ENCODE measurements at places on chromosomes 12 and 14. TPM values are rescaled to one million over a fixed set of nuclear protein-coding genes. Genes with fewer than 3 reads are reported as not detected.

Gene SYNDIG1L
- total RNA-seq, result not detected

Gene DDX11
- 17.7 TPM for total RNA-seq

Gene TWF1
- total RNA-seq, result 164 TPM

Gene MYH6
- total RNA-seq, result not detected

Gene PLCZ1
- not detected for total RNA-seq

DNA sequence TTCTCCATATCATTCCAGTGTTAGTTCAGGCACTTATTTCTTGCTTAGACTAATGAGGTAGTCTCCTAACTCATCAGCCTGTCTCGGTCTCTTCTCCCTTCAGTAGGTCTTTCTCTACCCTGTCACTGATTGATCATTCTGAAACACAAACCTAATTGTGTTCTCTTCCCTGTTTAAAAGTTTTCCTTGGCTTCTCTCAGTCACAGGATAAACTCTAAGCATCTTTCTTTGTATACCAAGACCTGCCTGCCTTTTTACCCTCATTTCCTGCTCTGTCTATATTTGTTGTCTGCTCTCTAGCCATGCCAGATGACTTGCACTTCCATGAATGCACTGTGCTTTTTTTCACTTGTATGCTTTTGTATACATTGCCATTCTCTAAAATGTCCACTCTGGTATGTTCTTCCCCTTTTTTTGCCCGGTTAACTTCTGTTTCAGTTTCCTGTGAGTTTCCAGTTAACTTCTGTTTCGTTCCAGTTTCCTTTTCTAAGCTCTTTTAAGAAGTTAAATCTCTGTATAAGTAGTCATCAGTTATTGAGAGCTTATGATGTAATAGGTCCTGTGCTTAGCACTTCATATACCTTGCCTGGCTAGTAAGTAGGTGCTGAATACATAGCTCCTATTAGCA, 12.8 kb downstream of the DIP2B start:
- peak; percentile 92 for ATAC-seq

- no peak for ATAC-seq
These were observed 19.6 kb downstream of the IFNG start for GRCh38 chr12:68139941-68140340.

DNA sequence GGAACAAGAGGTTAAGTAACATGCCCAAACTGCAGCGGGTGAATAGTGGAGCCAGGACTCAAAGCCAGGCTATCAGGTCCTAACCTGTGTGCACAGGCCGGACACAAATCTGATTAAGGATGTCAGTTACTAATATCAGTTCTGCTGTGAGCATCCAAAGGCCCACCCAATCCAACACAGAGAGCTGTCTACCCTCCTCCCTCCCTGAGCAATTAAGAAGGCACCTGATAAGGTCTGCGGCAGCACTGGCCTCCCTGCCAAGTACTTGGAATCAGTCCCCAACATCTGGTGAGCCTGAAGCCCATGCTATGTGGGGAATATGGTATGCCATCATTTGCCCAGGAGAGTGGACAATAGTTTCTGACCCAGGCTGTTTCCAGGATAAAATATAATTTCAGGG, 3.9 kb downstream of the HEBP1 start:
- ATAC-seq, result no peak

GRCh38 chr14:106493962-106494823, 967.8 kb downstream of the TMEM121 start:
- no peak for ATAC-seq

GRCh38 chr12:91040096-91040755, 17.6 kb downstream of the KERA start:
- no peak for ATAC-seq

GRCh38 chr12:51823875-51824565, 24.5 kb downstream of the FIGNL2 start:
- peak; percentile 50 for ATAC-seq

DNA sequence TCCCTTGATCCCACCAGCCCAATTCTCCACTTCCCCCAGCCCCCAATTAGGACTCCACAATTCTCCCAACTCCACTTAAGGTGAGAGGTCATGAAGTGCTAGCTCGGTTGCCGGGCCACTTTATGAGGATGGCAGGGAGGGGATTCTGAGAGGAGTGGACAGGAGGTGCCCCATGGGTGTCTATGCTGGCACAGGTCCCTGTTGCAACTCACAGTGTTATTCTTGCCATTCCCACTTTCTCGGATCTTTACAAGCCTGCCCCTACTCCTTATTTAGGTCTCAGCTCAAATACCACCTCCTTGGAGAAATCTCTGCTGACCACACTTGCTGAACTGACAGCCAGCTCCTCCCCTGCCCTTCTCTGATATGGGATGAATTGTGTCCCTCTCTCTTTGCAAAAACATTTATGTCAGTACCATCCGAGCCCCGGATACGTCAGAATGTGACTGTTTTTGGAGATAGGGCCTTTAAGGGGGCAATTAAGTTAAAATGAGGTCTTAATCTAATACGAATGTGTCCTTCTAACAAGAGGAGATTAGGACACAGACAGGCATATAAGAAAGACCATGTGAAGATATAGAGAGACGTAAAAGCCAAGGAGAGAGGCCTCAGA, 4.2 kb upstream of the LGALS3 start:
- no peak for ATAC-seq

DNA sequence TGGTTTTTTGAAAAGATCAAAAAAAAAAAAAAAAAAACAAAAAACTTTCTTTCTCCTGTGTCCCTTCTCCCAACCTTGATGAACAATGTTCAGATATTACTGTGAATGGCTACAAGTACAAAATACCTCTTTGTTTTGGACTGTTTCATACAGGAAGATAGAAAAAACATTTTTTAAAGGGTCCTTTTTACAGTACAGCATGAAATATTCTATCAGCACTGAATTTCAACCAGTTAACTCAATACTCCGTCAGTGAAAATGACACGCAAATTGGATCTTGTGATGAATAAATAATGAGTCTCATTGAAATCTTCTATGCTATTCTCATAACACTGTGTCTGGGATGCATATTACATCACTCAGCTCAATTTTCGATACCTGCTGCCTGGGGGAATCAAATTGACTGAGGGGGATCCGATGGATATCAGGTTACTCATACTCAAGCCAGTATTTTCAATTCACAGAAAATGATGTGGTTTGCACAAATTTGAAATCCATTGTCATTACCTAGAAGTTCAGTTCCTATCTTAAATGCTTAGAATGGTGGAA, 179.6 kb downstream of the TMTC2 start:
- no peak for ATAC-seq

DNA sequence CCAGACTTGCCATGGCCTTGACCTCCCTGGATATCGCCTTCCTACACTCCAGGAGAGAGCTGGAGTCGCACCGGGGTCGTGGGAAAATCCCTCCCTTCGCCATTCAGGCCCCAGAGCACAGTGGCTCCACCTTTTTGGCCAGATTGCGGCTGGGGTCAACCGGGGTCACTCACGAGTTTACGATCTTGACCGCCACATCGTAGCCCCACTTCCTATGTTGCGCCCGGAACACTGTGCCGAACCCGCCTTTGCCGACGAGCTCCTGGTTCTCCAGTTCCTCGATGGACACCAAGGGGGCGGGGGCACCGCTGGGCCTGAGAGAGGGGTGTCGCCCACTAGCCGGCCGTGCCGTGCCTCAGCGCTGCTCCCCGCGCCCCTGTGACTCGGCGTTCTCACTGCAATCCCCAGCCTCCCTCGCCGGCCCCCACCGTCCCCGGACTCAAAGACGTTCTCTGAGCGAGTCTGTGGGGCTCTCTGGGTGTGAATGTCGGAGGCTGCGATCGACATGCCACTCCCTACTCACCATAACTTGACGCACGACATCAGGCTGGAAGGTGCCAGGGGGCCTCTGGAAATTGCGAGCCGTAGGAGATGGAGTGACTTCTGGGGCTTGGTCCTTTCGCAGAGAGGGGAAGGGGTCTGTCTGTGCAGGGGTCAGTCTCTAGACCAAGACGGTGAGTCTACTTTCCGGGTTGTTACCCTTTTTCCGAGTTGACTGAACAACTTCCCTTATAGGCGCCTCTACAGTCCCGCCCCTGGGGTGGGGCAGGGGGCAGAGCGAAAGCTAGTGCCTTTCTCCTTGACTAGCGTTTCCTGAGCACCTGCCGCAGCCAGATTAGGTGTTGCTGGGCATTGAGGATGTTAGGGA, at the start of gene RIPK3:
TSS of gene RIPK3 (minus strand) at position 708 of the 868 bp plus-strand sequence. CDS start at position 543, 165 bp downstream.
- peak; percentile 78 for ATAC-seq

GRCh38 chr12:49565406-49566265, 2.3 kb downstream of the MCRS1 start:
- ATAC-seq, result no peak
